Activated CD4-positive, alpha-beta T cell treated with anti-CD3 and anti-CD28 coated beads, Interleukin-2, amount 10 ng/mL, durations not matched to agents 7 days and 5 days (primary cell): ENCODE measurements at places on chromosomes 4 and X.

DNA sequence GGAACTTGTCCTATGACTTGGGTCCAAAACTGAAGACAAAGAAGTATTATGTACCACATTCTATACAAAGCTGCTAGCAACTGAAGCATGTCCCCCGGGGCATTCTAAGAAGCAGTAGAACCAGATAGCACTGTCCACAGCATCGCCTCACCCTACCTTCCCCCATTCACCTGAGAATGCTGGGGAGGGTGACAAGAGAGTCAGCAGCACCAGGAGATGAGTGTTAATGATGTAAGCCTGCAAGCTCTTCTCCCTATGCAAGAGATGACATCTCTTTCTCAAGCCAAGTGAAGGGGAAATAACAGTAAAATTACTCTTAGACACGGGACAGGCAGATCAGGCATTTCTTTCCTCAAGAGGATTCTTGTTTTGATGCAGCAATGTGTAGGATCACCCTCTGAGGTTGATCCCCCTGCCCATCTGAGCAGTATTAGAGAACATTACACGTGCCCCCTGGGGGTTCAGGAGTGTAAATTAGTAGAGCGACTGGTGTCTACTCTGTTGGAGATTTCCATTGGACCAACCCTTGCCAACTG lies 13.9 kb upstream of the TLR1 start:
- DNase-seq: no peak

GRCh38 chrX:16466640-16467432 lies 183.1 kb upstream of the S100G start:
- no peak for DNase-seq

DNA sequence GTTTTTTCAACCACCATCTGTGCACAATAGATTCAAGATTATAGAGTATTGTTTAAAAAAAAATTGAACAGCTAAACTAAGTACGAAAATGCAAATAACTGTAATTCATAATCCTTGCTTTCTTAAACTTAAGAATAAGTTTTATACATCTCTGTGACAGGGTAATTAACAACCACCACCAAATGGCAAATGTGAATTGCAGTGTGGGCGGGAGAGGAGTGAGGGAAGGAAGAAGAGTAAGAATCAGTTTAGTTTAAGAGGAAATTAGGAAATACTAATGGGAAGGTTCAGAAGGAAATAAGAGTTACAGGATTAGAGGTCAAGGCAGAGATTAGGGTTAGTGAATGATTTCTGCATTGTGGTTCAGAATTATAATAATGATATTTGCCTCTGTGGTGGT lies 430.9 kb downstream of the SPRY1 start:
- no peak for DNase-seq

- no peak for DNase-seq
Observed at GRCh38 chr4:184337907-184338306, 120.2 kb upstream of the ENPP6 start.

DNA sequence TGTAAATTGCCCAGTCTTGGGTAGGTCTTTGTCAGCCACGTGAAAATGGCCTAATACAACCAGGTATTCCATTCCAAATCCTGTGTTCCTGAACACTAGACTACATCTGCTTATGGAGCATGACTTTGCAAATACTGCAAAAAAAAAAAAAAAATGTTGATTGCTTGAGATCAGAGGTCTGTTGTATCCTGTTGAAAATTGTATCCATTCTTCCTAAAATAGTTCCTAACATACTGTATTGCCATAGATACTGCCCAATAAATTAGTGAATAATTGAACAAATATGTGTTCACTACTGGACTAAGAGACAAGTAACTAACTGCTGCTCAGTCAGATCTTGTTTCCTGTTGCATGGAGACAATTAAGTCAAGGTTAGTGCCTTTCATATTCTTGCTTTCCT lies 164.3 kb upstream of the PABPC4L start:
- no peak for DNase-seq

GRCh38 chr4:85968945-85969819 lies 390.7 kb downstream of the MAPK10 start:
- DNase-seq: no peak

- DNase-seq: no peak
Observed at GRCh38 chrX:134782796-134783195, 124.5 kb upstream of the PLAC1 start.

DNA sequence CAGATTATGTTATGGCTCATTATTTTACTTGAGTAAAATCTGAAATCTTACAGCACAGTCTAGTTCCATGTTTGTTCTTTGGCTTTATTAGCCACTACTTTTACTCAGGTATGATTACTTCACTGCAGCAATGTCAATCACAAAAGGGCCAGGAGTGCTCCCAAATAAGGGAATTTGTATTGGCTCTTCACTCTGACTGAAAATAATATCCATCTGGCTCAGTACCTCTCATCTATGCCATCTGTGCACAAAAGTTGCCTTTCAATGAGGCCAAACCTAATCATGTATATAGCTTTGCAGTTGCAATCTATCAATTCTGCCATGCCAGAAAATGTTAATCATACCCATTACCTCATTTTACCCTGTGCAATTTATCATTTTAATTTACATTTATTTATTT lies 161.1 kb downstream of the TECRL start:
- no peak for DNase-seq

DNA sequence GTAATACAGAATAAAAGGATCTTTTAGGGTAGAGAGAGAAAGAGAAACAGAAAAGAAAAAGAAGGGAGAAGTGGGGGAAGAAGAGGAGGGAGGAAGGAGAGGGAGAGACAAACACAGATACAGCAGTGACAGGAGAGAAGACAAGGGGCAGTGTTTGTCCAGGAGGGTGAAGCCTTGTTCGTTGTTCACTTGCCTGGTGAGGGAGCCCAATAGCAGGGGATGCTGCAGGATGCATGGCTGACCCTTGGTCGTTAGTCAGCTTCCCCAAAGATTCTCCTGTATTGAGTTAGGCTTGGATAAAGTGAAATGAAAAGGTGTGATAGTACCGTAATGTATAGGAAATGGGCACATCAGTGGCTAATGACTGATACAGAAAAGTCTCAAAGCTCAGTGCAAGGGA lies 403.7 kb downstream of the IL15 start:
- no peak for DNase-seq

GRCh38 chr4:76799140-76799539 lies 98.8 kb downstream of the SOWAHB start:
- DNase-seq: no peak

- no peak for DNase-seq
Observed at GRCh38 chr4:183478123-183478522, 26.7 kb upstream of the ING2 start.

GRCh38 chr4:67883458-67883857 lies 344 bp downstream of the TMPRSS11D start:
- DNase-seq: no peak

GRCh38 chr4:133969202-133969848 lies 232.3 kb downstream of the PABPC4L start:
- DNase-seq: no peak

- DNase-seq: no peak
Observed at GRCh38 chr4:132227151-132227856, 921.8 kb upstream of the PCDH10 start.

- no peak for DNase-seq
Observed at GRCh38 chr4:87734084-87734483, 65.3 kb upstream of the IBSP start.

- DNase-seq: no peak
Observed at GRCh38 chr4:39591290-39591689, 47.4 kb downstream of the SMIM14 start.

- DNase-seq: no peak
Observed at GRCh38 chrX:115233497-115234455, at the start of gene LRCH2. Gene LRCH2, minus strand, starts transcription at chrX:115234096. Its CDS starts 55 bp downstream, at chrX:115234041.

- DNase-seq: no peak
Observed at GRCh38 chr4:18404642-18405041, 383.1 kb upstream of the LCORL start.

GRCh38 chr4:16926214-16926613 lies 27.8 kb upstream of the LDB2 start:
- DNase-seq: no peak
